Hindlimb muscle (tissue), 1 donor: ENCODE measurements at places on chromosomes 1 and 21.

DNA sequence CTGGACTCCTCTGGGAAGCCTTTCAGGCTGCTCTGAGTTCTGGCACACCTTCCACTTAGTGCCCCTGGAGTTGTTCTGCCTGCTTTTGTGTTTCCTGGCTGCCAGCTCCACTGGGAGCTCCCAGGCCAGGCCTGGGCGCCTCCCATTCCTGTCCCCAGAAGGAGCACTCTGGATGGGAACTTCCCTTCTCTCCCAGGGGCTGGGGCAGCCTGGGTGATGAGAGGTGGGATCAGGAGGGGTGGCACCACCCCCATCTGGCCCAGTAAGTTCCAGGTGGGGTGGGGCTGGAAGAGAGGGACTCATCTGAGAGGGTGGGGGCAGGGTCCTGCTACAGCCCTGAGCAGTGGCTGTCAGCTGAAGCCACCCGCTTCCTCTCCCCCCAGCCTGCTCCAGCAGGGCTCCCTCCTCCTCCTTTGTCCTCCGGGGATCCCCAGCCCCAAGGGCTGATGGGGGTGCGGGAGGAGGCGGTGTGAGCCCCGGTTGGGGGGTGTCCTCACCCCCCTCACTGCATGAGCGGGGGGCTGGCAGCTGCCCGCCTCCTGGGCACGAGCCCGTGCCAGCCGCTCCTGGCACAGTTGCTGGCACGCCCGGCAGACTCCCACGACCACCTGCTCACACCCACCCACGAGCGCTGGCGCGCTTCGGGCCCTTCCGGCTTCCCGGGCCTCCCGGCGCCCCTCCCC, 4.7 kb downstream of the FOXO6 start:
- no peak for DNase-seq

DNA sequence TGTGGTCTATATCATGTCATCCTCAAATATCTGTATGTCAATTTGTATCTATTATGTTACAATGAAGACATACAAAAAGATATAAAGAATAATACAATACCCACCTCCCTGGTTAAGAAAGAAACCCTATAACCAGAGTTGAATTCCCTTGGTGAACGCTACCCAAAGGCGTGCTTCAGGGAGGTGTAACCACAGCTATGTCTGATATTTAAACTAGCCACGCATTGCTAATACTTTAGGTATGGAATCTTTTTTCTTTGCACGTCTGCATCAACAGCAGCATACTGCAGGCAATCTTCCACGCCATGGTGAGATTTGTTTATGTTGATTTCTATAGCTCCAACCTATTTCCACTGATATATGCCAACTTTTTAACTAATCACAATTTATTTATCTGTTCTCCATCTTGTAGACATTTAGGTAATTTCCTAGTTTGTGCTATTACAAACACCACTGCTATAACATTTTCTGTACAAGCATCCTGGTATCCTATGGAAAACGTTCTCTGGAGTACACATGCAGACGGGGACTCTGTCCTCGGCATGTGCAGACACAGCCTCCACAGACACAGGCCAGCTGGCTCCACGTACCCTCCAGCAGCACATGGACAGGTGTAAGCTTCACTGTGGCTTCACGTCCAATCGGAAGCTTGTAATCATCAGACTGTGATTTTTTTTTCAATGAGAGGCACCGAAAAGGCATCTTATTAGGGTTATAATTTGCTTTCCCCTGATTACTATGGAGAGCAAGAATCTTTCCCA, 58.5 kb downstream of the HSF2BP start:
- no peak for DNase-seq

DNA sequence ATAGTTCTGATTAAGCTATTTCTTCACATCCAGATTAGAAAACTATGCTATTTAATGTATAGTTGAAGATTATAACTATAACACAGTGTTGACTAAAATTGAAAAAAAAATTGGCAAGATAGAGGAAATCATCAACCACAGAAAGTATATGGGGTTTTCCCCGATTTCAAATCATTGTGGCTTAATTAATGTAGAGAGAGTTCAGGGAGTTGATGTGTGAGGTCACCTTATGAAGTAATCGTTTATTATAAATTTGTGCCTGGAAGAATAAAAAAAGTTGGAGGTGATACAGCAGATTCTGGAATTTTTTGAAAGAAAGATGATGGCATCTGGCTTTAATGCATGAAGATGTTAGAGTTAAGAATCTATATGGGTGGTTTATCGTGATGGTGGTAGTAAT, 84.3 kb downstream of the PTGS2 start:
- DNase-seq, result no peak

DNA sequence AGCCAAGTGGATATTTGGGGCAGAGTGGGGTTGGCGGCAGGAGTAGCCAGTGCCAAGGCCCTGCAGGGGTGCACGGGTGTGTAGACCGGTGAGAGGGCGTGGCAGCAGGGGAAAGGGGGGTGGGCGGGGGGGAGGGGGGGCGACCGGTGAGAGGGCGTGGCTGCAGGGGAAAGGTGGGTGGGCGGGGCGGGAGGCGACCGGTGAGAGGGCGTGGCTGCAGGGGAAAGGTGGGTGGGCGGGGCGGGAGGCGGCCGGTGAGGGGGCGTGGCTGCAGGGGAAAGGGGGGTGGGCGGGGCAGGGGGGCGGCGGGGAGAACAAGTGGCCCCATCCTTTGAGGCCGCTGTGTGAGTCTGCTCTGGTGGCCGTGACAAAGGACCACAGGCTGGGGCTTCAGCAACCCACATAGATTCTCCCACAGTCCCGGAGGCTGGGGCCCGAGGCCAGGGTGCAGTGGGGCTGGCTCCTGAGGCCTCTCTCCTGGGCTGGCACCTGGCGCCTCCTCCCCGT, 25.8 kb downstream of the RRP1 start:
- DNase-seq, result no peak

DNA sequence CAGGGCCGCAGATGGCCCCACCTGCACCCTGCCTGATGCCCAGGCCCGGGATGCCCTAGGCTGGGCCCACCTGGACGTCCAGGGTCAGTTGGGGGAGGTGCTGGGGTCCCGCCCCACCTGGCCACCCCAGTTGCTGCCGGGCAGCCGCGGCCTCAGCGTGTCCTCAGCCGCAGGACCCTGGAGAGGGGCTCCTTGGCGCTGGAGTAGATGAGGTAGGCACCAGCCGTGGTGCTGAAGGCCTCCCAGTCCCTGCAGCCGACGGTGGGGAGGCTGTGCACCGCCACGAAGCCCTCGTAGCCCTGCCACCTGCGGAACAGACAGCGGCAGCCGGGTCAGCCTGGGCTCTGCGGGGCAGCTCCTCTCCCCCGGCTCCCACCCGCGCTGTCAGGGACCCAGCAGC, 40.4 kb downstream of the KRTAP10-1 start:
- no peak for DNase-seq

- no peak for DNase-seq
Measured at GRCh38 chr1:27961646-27962221, 2.0 kb downstream of the XKR8 start.
